Mucosa of descending colon (tissue), 3 donors: ENCODE measurements at places on chromosomes 3 and 15. TPM values are rescaled to one million over a fixed set of nuclear protein-coding genes. Genes with fewer than 3 reads are reported as not detected.

- no peak for DNase-seq
Measured at GRCh38 chr3:76122007-76122406, 336.7 kb upstream of the ZNF717 start.

- DNase-seq, result no peak
Measured at GRCh38 chr3:152243301-152243711, 25.4 kb upstream of the MBNL1 start.

DNA sequence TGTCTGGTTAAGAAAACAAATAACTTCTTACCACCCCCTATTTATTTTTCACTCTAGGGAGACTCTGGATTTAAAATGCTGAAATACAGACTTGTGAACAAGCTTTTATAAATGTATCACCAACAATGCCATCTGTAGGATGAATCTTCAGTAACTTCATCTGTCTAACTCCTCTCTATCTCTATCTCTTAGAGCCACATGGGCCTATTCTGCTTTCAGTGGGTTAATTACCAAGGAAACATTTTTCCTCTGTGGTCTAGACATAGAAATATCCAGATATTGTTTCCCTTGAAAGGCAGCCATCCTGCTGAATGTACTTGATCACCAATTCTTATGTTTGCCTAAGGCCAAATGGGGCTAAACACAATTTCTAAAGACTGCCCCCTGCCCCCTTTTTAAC, 167.6 kb upstream of the COL8A1 start:
- no peak for DNase-seq

AGBL1 gene
- total RNA-seq, result 0.10 TPM

COPG1 gene
- 274 TPM for total RNA-seq

DNA sequence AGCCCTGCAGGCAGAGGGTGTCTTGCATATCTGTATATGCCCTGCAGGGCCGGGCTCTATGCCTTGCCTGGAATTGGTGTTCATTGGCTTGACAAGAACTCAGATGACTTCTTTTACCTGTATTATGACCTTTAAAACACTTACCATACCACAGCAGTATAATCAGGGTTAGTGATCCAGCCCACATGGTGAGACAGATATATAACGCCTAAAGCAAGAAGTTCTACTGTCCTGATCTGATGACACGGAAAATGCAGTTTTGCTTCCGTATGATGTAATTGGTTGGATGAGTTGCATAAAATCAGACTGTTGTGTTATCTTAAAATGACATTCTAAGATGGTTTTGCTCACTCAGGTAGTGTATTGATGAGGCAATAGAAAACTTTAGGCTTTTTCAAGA, 9.4 kb downstream of the CCDC174 start:
- no peak for DNase-seq

GRCh38 chr3:62956411-62956810, 81.2 kb upstream of the CADPS start:
- no peak for DNase-seq

- DNase-seq, result peak; percentile 48
Measured at GRCh38 chr3:10753964-10754363, 62.1 kb upstream of the SLC6A11 start.

DNA sequence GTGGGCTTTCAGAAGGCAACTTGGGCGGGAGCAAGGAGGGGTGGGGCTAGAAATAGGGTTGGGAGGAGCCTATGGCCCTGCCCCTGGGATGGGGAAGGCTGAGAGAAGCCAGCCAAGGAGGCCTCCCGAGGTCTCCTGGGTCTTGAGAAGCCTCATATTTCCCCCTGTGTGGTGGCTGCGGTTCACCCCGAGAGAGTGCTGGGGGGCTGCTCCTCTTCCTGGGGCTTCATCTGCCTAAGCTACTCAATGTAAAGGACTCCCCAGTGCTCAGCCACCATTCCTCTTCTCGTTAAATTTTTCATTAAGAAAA, 174.3 kb downstream of the SMAD6 start:
- no peak for DNase-seq

BNC1 gene
- total RNA-seq, result 0.16 TPM

IRAK2 gene
- 2.4 TPM for total RNA-seq

GRCh38 chr15:57327985-57328471, 48.3 kb upstream of the CGNL1 start:
- no peak for DNase-seq

DUOXA1 gene
- total RNA-seq, result 1.6 TPM

- DNase-seq, result no peak
Measured at GRCh38 chr3:193746832-193747231, 153.8 kb downstream of the OPA1 start.

GRCh38 chr3:123876858-123877257, 7.3 kb downstream of the MYLK start:
- DNase-seq, result no peak

- DNase-seq, result no peak
Measured at GRCh38 chr15:56082263-56082761, 88.9 kb upstream of the NEDD4 start.

GRCh38 chr3:138078901-138079344, 36.5 kb downstream of the DZIP1L start:
- no peak for DNase-seq

- DNase-seq, result no peak
Measured at GRCh38 chr15:70488002-70488605, 275.3 kb downstream of the UACA start.

DNA sequence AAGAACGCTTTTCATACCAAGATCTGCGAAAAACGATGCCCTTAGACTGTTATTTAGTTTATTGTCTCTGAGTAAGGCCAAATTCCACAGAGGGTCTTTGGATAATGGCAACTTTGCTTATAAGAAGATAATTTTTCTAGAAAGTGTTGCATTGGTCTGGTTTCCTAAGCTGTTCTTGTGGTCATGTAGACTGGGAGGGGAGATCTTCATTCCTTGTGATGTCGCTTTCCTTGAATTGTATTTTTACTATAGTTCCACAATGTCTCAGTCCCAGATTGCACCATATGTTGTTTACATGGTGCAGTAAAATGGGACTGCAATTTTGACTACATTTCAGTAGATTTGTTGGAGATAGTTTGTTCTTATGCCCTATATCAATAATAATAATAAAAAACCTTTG, 28.8 kb upstream of the ST3GAL6 start:
- no peak for DNase-seq
